ENCODE measurements at places on chromosomes 2 and 18.

GRCh38 chr2:102004581-102004980 is 12.8 kb downstream of the IL1R2 start:
- no peak for DNase-seq

GRCh38 chr2:210004881-210005280 is 2.4 kb downstream of the RPE start:
- DNase-seq = no peak

DNA sequence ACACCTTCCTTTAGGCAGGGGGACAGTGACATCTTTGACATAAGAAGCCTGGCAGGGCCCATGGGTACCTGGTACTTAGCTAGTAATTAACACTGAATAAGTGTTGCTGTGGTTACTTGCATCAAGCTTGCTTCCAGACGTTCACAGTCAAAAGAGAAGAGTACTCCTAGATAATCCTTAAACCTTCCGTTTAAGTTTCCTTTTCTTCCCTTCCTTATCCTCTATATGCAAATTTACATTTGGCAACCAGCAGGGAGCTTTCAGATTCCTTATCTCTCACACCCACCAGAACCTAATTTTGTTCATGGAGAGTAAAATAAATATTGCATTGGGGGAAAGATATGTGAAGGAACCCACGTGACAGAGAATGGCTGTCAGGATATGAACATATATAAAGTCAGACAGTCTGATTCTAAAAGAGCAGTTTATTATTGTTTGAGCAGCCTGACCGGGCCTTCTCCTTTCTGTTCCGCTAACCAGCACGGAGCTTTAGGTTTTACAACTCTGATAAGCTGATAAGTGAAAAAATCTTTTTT is 7.8 kb upstream of the RAB31 start:
- DNase-seq = no peak

DNA sequence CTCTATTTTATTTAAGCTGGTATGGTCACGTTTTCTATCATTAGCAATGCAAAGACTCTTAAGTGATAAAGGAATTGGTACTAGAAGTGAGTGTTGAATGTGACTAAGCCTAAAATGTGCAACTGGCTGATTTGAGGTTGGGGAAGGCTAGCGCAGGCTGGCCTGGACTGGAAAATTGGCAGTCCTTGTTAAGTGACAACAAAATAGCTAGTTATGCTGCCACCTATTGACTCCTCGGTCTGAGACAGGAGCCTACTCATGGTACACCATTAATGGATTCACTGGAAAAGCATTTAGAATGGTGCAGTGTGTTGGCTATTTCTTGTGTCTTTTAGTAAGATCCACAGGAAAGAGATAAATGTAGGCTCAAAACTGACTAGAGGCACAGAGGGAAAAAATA is 5.7 kb upstream of the WIPF1 start:
- DNase-seq = peak; percentile 65

DNA sequence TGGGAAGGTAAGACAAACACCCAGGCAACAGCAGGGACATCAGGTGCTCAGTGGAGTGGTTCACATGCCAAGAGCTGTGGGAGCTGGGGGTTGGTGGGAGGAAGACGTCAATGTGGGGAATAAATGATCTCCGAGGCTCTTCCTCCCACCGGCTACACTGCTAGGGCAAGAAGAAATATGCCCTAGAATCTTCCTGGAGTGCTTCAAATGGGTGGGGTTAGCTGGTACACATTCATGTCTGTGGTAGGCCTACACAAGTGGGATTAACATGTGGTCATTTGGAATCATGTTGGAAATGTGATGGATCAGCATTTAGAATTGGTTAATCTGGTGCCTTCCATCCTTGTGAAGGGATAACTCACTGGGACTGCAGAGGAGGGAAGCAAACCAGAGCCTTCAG is 12.4 kb upstream of the ZFP36L2 start:
- no peak for DNase-seq

DNA sequence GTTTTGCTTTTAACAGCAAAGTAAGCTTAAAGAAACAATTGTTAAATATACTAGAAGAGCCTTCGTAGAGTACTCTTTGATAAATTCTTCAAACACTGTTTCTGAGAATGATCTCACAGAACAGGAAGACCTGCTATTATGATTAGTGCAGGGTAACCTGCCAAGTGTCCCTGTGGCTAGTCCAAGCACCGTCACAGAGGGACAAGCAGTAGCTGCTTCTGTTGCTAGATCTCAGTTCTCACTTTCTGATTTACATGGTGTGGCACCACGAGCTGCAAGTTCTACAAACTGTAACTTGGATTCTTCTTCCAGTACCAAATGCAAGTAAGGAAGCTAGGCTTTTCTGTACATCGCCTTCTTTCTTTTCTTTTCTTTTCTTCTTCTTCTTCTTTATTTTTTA is 121.5 kb downstream of the PIEZO2 start:
- no peak for DNase-seq

DNA sequence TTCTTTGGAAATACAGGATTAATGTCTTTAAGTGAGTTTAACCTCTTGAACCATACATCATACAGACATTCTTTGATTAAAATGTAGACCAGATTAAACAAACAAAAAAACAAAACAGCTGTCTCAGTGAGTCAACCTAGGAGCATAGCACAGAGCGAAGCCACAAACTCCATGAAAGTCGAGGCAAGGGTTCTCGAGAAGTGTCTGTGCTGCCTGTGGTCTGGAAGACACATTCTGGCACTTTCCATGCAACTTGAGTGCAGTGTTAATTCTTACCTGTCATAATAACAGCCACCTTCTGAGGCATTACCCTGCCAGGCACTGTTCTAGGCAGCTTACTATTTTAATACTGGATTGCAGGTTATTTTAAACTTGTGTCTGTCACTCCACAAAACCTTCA is 435.5 kb upstream of the MMADHC start:
- no peak for DNase-seq

GRCh38 chr2:20625491-20626391 is 25.2 kb downstream of the HS1BP3 start:
- DNase-seq = no peak

- no peak for DNase-seq
These were observed at the start of gene MAPK4 for GRCh38 chr18:50559752-50560680. TSS of gene MAPK4 (plus strand) at chr18:50560087. CDS start at chr18:50663959, 103,872 bp downstream.

DNA sequence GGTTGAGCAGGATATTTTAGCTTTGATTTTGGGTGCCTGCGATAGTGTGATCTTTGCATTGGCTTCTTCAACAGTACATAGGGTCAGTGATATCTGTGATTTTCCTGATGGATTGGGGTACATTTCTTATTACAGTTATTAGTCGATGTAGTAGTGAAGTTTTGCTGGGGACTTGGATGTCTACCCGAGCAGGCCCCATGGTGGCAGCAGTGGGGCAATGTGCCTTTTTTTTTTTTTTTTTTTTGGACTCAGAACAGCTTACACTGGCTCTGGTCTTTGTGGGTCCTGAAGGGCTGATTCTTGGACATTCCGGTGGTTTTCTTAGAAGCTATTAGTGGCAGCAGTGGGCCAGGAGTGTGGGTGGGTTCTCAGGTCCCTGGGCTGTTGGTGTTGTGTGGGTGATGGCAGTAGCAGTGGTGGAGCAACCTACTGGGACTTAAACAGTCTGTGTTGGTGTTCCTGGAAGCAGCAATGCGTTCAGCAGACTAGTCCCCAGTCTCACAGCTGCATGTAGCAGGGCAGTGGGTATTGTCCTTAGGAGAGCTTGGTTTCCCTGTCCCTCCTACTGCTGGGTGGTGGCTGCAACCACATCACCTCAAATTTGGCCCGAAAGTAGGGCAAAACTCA is 53.7 kb upstream of the SLC4A10 start:
- DNase-seq = peak; percentile 35

GRCh38 chr18:30967701-30968100 is 74.8 kb downstream of the DSC3 start:
- no peak for DNase-seq

- DNase-seq = peak; percentile 69
These were observed 20.9 kb downstream of the NETO1 start for GRCh38 chr18:72846736-72847533.

- no peak for DNase-seq
These were observed 26.8 kb upstream of the CABLES1 start for GRCh38 chr18:23108496-23108895.

DNA sequence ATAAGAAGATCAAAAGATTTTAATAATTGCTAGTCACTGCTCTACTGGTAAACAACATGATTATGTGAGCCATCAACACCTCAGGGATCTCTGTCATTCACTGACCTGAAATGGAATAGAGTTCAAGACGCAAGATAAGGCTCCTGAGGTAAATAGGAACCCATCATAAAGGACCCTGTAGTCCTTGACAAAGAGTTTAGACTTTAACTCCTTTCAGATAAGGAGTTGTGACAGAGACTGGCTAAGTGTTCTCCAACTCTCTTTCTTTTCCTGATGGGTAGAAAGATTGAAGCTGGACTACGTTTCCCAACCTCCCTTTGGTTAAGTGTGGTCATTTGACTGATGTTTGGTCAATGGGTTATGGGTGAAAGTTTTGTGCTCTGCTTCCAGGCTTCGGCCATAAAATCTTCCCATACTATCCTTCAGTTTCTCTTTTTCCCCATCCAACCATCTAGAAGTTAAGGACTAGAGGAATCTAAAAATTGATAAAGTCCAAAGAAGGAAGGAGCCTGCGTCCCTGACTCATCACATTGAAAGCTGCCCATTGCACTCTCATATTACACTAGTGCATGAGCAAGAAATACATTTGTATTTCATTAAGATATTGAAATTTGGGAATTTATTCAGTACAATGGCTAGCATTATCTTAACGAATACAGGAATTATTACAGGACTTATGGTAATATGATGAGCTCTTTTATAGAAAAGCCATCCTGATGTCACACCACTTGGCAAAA is 293.7 kb upstream of the ACVR2A start:
- DNase-seq = no peak

DNA sequence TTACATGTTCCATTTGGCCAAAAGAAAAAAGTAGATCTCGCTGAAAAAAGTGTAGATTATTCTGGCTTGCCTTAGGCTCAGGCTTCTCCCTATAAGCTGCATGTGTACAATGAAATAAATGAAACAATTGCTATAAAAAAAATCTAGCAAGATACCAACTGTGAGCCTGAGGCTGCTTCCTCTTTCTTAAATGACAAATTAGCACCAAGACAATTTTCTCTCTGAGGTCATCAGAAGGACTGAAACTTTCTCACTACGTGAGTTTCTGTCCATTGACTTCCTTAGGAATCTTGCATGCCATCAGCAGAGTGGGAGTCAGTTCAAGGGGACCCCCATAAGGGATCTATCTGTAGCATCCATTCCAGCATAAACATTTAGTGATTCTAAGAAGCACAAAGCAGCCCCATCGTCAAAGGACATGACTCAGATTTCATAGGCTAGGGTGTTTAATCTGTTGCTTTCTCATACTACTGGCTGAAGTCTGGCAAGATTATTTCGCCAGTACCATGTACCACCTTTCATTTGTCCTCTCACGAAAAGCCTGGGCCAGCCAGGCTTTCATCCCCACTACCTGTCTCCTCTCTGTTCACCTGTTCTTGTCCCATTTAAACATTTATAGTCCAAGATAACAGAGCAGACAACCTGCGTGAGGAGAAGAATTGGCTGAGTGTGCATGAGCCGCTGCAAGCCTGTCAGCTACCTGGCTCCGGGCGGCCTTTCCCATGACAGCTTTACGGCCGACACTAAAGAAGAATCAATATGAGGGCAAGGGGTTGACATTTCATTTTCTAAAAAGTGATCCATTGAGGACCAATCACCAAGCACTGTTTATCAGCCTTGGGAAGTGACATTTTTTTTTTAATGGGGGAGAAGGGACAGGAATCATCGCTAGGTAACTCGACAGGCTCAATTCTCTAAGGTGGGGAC is 120.0 kb downstream of the EPHA4 start:
- no peak for DNase-seq

DNA sequence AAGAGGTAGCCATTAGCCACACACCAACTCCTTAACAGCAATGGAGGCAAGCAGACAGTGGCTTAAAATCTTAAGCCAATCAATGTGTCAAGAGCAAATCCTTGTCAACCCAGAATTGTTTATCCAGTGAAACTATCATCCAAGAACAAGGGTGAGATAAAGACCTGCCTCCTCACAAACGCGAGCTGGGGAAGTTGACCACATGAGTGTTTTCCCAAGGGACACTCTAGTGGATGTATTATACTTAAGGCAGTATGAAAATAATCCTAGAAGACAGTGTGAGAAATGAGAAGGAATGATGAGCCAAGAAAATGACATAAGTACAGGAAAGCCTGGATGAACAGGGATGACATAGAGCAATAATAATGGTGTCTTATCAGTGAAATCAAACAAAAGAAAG is 209.6 kb downstream of the TWIST2 start:
- DNase-seq = no peak

DNA sequence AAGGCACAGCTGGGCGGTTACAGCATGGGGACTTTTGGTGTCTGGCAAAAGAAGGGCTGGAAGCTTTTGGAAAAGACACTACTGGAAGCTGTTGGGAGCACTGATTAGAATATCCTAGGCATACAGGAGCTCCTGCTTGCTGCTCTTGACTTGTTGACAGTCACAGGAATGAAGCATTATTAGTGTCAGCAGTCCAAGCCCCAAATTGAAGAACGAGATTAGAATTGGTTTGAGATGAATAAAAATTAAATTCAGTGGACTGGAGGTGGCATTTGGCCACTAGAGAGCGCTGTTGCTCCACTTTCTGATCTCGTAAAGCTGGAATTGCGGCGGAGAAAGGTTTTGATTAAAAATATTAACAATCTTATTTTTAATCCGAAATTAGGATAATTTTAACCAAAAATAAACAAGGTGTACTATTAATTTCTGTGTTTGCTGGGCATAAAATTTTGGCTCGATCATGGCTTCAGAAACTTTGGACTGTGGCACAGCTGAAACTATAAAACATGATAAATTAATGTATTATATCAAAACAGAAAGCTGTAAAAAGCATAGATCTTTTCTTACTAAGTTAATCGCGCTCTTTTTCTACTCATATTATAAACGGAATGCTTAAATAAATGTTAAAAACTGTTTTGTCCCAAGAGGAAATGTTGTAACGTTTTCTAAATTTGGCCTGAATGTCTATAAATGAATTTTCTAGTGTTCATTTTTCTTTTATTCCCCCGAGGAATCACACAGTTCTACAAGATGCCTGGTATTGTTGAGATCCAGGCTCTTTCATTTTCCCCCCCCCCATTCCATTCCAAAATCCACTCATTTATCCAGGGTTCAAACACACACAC is 2.4 kb upstream of the HOXD8 start:
- DNase-seq = peak; percentile 37

GRCh38 chr2:230721712-230722111 is 9.1 kb downstream of the CAB39 start:
- DNase-seq = no peak

DNA sequence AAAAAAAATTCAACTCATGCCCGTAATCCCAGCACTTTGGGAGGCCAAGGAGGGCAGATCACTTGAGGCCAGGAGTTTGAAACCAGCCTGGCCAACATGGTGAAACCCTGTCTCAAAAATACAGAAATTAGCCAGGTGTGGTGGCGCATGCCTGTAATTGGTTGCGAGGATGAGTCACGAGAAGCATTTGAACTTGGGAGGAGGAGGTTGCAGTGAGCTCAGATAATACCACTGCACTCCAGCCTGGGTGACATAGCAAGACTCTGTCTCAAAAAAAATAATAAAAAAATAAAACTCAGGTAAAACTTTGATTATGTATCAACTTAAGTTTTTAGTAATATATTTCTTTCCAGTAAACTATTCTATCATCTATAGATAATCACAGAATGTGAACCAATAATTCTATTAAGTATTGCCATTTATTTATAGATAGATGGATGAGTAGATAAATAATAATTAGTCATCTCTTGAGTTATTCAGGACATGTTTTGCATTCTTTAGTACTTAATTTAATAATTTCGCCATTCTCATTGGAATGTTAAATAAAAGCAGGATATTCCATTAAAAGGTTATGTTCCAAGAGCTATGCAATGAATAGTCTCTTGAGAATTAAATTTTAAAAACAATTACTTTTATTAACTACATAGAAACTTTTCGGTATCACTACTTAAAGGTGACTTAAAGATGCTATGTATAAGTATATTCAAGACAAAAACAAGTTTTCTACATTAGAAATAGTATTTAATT is 48.7 kb downstream of the WDPCP start:
- no peak for DNase-seq

Data from HT1080 (cell line).